Stimulated activated CD8-positive, alpha-beta memory T cell treated with anti-CD3 and anti-CD28 coated beads, Interleukin-4, amount 100 ng/mL, for 24 hours (primary cell): ENCODE measurements at places on chromosomes 6 and 20.

DNA sequence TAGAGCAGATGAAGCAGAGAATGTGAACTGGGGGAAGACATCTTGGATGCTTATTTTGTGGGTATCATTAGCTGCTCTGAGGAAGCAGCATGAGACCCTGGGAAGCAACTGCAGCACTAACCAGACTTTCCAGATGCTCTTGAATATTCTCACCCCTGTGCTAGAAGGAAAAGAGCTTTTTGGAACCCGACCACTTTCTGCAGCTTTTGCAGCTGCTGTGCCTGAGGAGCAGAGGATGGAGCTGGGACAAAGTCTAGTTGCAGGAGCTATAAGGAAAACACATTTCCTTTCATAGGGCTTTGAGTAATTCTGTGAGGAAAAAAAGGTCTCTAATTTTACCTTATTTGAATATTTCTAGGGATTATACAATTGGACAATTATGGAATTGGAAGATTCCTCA, 369.7 kb downstream of the CD109 start:
- DNase-seq, result no peak

- DNase-seq, result no peak
Observed at GRCh38 chr20:48326434-48326691, 501.4 kb downstream of the PREX1 start.

- no peak for DNase-seq
Observed at GRCh38 chr6:155530219-155530834, 74.7 kb upstream of the NOX3 start.

DNA sequence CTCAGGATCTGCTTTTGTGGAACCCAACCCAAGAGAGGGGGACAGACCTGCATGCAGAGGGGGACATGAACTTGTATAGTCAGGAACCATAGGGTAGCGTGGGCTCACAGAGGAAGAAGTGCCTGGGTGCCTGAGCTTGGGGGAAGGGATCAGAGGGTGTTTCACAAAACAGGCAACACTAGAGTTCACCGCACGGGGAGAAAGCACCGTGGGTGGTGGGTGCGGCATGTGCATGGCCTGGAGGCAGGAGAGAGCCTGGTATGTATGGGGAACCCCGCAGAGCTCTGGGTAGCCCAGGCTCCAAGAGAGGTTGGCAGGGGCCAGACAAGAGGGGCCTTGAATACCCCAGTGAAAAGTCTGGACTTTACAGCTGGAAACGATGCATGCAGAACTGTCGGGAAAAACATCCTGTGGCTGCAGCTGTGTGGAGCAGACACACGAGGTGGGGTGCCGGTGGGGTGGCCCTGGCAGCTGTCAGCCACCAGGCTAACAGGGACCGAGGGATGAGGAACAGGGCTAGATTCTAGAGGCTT, 6.7 kb upstream of the EMILIN3 start:
- no peak for DNase-seq

DNA sequence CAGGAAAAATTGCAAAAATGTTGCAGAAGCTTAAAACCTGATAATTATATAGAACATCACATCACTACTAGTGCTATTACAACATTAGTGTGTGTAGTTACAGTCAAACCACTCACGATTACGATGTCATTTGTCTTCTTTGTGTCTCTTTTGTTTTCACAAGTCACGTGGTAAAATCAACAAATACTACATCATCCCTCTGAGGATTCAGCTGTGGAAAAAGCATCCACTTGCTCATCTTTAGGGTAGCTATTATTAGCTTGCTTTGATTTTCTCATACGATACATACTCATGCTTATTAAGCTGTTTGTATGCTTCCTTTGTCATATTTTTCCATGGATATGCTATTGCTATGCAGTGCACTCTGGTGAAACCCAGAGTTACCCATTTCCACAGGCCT, 22.2 kb upstream of the ATXN1 start:
- no peak for DNase-seq

- no peak for DNase-seq
Observed at GRCh38 chr20:61924211-61924857, 141.3 kb downstream of the TAF4 start.

DNA sequence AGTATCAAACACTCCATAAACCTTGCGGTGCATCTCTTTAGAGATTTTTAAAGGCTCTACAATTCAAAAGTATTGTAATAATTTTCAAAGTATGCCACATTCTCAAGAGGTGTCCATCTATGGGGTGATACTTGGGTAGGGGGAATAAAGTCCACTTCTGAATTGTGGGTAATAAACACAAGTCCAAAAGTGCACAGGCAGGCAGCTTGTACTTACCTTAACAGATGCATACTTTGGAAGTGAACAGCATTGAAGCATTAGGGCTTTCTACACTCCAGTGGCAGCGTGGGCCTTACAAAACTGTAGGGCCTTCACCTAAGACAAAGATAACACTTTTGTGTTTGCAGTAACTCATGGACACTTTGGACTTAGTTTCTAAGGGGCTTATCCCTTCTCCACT, 58.6 kb downstream of the AIG1 start:
- no peak for DNase-seq

DNA sequence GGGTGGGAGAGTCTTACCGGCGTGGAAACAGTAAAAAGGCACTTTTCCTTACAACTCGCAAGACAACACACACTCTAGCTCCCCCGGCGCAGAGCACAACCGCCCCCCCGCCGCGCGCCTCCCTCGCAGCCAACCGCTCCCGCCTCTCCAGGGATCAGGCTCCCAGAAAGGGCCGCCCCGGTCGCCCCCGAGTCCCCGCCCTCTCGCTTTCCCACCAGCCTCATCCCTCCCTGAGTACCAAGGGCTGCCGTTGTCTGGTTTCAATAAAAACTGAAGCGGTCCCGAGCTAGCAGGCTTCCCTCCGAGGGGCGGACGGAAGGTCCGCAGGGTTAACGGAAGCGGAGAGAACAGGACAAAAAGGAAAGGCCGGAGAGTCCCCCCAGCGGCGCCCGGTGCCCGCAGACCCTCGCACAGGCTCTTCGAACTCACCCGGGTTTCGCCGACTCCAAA, 804 bp downstream of the ELOVL5 start:
- no peak for DNase-seq

DNA sequence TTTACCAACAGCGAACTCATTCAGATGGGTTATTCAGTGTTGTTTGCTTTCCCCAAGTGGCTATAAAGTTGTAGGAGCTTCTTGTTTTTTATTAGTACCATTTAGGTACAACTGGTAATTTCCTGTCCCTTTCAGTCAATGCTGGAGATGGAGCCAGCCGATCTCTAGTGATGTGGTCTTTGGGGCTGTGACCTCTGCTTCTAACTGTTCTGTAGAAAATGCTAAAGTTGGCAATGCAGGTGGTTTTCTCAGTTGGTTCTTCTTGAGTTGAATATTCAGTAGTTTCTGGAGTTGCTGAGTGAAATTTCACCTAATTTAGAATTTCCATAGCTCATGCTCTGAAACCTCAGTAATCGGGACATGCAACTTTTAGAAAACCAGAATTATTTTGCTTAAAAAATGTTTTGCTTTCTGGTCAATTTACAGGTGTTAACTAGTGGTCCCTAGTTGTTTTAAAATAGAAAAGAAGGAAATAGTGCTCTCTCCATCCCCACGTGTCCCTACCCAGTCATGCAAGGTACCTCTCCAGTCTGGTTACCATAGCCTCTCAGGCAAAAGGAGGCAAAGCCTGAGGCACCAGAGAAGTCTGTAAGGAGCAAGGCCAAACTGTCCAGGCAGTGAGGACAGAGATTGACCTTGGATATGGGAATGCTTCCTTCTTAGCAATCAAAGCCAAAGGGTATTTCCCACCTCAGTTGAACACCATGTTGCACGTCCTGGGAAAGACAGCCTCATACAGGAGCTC, 27.3 kb upstream of the GABRR1 start:
- DNase-seq, result no peak

DNA sequence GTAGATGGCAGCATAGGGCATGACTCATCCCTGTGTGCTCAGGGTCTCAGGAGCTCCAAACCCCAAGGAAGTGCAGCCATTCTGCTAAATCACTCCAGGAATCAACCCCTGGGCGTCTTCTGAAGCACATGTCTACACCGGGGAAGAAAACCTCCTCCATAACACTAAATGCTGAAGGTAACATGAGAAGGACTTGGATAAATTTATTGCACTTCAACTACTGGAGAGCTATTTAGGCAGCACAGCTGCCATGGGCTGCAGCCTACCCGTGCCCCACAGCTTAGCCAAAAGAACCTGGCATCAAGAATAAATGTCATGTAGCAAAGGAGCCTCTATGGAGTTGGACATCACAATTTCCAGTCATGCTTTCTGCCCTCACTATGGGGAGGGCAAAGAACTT, 152.4 kb upstream of the PROKR2 start:
- DNase-seq, result no peak

DNA sequence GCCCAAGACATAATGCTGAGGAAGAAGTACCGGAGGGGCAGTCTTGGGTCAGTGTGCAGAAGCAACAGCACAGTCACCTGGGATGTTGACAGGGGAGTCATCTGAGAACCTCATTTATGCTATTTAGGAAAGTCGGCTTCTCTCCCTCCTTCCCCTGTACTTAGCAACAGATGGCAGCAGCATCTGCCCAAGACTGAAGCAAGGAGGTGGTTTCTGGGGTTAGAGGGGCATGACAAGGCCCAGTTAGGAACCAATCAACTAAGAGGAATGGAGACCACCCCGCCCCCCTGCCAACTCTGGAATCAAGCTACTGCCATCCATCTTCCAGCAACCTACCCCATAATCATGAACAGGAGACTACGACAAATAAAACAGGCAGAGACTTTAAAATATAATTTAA, 21.7 kb downstream of the RIPK1 start:
- DNase-seq, result no peak

GRCh38 chr6:111550953-111551352, 54.7 kb downstream of the TRAF3IP2 start:
- DNase-seq, result no peak

- DNase-seq, result no peak
Observed at GRCh38 chr6:48568856-48569255, 457.9 kb upstream of the PTCHD4 start.

DNA sequence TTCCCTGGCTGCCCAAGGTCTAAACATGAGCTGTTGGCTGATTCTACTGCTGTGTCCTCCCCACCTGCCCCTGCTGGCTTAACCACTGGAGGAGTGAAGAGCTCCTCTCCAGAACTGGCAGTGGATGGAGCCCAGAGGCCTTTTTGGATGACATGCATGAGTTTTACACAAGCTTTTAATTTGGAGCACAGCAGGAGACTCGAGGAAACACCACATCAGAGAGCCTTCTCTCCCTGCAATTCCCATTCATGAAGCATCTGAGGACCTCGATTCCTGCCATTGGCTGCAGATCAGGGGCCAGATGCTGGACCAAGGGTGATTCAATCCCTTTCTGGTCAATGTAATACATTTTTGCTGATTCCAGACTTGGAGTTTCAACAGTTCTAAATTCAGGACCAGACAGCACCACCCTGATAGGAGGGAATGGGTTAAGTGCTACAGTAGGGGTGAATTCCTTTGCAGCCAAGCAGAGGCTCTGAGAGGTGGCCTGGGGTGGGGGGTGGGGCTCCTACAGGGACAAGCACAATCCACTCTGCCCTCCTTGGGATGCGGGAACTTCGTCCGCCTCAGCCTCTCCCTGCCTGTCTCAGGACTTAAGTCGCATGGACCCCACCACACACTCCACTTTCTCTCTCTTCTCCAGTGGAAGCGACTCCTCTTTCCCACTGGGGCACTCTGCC, 599 bp upstream of the PSORS1C1 start:
- no peak for DNase-seq

DNA sequence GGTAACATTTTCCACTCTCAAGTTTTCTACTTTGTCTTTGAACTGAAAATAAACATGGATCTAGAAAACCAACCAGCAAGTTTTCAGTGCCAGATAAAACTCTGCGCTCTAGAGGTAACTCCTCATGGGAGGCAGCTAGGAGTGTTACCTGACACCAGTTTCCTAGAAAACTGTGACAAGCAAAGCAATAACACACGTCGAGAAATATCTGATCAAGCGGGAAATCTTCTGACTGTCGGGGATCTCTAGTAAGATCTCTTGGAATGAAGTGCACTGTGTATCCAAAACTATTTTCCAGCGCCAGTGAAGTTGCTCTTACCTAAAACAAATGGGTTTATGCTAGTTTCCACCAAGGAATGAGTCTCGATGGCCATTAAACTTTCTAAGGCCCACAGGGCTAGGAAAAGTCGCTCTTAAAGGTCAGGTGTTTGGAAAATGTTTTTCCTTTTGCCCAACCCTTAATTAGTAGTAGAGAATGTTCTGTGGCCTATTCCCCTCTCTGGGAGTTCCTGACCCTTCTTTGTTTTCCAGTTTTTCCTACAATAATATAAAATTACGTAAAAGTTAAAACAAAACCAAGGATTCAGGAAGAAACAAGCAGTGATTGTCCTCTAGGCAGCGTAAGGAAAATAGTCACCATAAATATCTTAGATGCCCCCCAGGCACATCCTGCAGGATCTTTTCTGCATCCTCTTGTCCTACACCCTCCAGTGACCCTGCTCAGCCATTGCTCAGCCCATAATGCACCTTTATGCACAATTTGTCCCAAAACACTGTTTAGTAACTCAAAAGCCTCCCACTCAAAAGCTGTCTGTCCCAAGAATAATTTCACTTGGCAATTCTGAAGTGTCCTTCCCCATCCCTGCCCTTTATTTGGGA, 137.7 kb upstream of the AKAP12 start:
- DNase-seq, result no peak

- DNase-seq, result no peak
Observed at GRCh38 chr6:166715065-166715464, 88.0 kb upstream of the RPS6KA2 start.

- DNase-seq, result no peak
Observed at GRCh38 chr6:116463301-116463700, 2.1 kb downstream of the CALHM6 start.
